ENCODE measurements at places on chromosomes 2 and 18. TPM values are rescaled to one million over a fixed set of nuclear protein-coding genes. Genes with fewer than 3 reads are reported as not detected.
A peak's percentile ranks its signal among the peaks of the same experiment; 100 is the strongest.

- DNase-seq: no peak
These were observed 648.0 kb downstream of the GALR1 start for GRCh38 chr18:77897606-77898005.

DNA sequence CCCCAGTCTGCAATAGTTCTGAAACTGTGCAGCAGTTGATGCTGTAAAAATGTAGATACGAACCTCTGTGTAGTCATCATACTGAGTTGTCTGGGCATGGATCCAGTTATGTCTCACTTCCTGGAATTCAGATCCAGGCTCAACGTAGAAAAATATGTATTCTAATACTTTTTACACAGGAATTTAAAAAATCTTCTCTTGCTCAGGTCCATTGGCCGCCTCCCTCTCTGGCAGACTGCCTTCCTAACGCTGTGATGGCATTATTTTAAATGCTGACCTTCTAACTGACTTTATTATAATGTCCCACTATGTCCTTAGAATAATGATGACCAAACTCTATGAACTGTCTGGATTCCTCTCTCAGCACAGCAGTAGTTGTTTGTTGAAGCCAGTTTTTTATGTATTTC is 119.6 kb downstream of the FEZ2 start:
- DNase-seq: peak; percentile 67

- no peak for DNase-seq
These were observed 11.1 kb upstream of the MAP4K3 start for GRCh38 chr2:39448169-39448502.

- no peak for DNase-seq
These were observed 98.1 kb upstream of the ZFP36L2 start for GRCh38 chr2:43324259-43325106.

DNA sequence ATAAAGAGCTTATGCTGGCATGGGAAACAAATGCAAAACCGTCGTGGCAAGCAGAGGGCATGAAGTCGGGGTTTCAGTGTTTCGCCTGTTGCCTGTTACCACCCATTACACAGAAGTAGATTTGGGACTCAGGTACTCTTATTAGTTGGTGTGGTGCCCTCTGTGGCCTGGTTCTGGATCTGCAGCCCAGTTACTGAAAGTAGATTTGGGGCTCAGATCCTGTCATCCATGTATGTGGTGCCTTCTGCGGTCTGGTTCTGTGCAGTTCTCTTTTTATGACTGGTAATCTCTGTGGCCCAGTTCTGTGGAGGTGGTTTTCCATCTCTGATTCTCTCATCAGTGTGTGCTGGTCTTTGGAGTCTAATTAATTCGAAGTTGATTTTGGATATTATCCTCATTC is 45.2 kb downstream of the ADNP2 start:
- DNase-seq: no peak

Gene POTEI
- polyA plus RNA-seq: not detected

DNA sequence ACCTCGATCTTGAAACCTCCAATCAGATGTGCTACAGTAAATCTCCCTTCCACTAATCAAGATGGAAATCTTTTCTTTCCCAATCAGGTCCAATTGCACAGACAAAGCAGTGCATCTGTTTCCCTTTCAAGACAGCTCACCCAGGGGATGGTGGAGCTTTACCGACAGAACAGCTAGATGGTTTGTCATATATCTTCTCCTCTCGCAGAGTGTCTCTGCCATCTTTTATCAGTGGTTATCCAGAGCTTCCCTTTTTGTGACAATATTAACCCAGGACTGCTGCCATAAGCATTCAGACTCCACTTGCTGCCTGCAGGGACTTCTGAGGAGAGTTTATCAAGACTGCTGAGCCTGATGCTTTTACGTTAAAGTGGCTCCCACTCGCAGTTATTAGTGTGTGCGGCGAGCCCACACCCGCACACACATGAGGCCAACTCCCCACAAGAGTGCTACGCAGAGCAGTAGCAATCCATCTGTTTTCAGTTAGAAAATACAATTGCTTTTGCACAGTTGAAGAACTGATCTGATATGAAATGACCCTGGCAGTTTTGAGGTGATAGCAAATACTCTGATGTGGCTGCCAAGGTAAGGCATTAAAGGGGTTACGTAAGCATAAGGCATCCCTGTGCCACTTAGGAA is 398.9 kb downstream of the NCKAP5 start:
- DNase-seq: no peak

DNA sequence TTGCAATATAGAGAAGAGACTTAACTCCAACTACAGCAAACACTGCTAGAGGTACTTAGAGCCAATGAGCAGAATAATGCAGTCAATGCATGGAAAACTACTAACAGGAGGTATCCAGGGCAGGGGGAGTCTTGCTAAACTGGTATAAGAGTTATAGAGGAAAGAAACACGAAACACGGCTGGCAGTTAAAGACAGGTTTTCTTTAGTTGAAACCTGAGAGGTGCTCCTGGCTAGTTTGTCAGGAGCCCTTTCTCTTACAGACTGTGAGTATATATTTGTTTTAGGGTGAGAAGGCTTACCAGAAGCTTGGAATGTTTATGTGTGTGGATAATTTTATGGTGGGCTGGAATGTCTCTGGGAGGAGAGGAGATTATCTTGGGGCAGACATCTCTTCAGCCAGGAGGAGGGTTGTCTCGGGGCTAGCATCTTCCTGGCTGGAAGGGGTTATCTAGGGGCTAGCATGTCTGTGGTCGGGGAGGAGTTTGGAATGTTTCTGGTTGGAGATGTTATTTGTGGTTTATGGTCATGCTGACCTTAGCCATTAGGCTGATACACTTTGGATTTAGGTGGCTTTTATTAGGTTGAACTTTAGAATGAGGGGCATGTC is 1048.8 kb downstream of the DPP10 start:
- DNase-seq: no peak

Gene FLACC1
- 0.43 TPM for polyA plus RNA-seq

- DNase-seq: no peak
These were observed 6.1 kb upstream of the CASP8 start for GRCh38 chr2:201254081-201254730.

GRCh38 chr18:55375930-55376329 is 212.1 kb downstream of the TCF4 start:
- DNase-seq: no peak

Gene WIPF1
- 0.16 TPM for polyA plus RNA-seq

Gene LANCL1
- polyA plus RNA-seq: 91.5 TPM

DNA sequence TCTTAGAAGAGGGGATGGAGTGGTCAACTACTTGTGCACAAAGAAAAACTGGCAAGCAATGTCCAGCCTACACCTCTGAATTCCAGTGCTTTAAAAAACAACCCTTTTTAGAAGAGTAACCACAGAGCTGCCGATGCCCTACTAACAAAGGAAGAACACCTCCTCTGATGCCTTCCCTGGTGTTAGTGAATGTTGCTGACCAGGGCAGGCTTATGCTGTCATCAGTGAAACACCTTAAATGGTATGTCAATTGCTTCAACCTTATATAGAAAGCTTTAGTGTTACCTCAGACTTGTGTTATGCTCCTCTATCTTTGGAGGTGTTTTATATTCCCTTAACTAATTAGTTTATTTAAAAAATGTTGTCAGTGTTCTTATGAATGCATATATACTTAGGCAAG is 79.7 kb upstream of the FZD5 start:
- no peak for DNase-seq

- no peak for DNase-seq
These were observed 162.4 kb upstream of the NABP1 start for GRCh38 chr2:191515551-191515950.
